ENCODE measurements at places on chromosomes 16 and 17.

- peak; percentile 30 for DNase-seq
These were observed 12.6 kb upstream of the ATP6V0C start for GRCh38 chr16:2500918-2501750.

- no peak for DNase-seq
These were observed 130.0 kb downstream of the CYB561 start for GRCh38 chr17:63316100-63316499.

DNA sequence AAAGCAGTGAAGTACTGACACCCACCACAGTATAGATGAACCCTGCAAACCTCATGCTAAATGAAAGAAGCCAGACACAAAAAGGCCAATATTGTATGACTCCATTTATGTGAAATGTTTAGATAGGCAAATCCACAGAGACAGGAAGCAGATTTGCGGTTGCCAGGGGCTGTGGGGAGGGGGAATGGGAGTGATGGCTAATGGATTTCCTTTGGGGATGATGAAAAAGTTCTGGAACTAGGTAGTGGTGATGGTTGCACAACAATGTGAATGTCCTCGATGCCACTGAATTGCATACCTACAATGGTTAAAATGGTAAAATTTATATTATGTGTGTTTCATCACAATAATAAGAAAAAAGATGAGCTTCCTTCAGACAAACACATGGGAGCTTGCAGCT, 28.4 kb upstream of the WFIKKN2 start:
- no peak for DNase-seq

- no peak for DNase-seq
These were observed 87.3 kb upstream of the IRX6 start for GRCh38 chr16:55236655-55237054.

- DNase-seq: no peak
These were observed 113.8 kb downstream of the ABCC12 start for GRCh38 chr16:48041981-48042421.

DNA sequence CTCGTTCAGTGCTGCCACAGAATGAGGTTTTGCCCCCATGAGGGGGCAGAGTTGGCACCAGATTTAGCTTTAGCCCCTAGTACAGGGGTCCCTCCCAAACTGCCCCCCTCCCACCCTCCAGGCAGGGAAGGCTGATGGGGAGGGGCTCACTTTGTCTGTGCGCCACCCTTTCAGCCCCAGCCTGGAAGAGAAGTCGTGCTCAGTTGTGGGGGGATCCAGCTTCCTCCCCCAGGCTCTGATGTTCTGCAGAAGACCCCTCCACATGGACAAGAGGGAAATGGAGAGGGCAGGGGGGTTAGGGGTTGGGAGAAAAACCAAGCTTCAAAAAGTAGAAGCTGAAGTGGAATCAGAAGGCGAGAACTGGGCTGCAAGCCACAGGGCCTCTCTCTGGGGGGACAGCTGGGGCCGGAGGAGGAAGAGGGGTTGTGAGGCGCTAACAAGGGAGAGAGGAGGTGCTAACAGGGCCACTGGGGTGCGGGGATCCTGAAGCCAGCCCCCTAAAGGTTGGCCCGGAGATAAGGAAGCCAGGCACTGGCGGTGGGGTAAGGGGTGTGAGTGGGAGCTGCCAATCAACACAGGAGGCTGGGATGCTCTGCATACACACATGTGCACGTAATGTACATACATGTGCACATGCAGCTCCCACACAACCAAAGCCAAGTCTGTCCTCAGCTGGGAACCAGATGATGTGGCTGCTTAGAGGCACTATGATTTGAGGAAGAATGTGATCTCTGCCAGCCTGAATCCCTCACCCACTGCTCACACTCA, 7.0 kb upstream of the TMEM92 start:
- no peak for DNase-seq

DNA sequence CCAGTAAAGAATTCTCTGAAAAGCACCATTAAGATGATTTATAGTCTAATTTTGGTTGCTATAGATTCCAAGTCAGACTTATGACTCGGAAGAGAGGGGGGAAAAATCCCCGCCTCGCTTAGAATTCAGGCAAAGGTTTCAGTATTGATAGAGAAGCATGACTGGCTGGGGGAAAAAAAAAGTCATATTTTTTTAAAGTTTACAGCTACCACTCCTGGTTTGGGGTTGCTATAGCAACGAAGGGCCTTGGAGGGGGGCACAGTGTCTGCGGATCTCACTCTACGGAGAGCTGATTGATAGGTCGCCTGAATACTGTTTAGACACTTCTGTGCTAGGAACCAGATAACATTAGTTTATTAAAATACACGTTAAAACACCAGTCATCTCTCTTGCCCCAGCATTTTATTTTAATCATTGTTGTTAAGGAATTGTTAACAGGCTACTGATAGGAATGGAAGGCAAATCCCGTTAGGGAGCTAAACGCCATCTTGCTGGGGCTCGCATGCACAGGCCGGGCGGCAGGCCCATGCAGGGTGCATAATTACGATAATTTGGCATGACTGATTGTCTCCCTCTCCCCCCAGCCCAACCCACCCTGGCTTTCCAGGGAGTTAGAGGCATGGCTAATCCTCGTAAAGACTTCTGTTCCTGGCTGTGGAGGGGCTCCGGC, 380.0 kb upstream of the XYLT1 start:
- DNase-seq: peak; percentile 1
